Panc1 (cell line): ENCODE measurements at places on chromosomes 6 and 20. TPM values are rescaled to one million over a fixed set of nuclear protein-coding genes. Genes with fewer than 3 reads are reported as not detected.

DNA sequence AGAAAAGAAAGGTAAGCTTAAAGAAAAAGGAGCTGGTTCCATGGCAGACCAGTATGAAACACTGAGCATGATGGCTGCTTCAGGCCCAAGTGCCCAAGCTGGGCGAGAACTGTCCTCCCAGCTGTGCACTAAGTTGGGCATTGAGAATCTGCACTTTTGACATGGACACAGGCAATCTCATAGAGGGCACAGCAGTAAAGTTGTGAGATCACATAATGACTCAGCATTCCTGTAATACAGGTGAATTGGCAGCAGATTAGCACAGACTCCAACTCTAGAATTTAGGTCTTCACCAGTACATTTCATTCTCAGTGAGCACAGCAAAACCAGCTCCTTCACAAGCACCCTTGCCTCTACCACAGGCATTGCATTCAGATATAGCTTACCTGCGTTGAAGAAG is 343.4 kb downstream of the PKHD1 start:
- no peak overlapping the region for H3K27ac ChIP-seq
- no peaks in the 10 kb centered on the region for H3K4me1 ChIP-seq
- no peak overlapping the region for H3K4me3 ChIP-seq
- no peak for DNase-seq
- no peaks in the 10 kb centered on the region for H3K27me3 ChIP-seq

Gene NKAPL
- not detected for total RNA-seq

Gene CGA
- not detected for total RNA-seq

GRCh38 chr6:160962835-160963623 is 28.5 kb upstream of the MAP3K4 start:
- DNase-seq = no peak
- no peak overlapping the region for H3K27ac ChIP-seq
- H3K36me3 ChIP-seq = no peaks in the 10 kb centered on the region
- no peaks in the 10 kb centered on the region for H3K27me3 ChIP-seq
- no peak overlapping the region for H3K4me3 ChIP-seq

DNA sequence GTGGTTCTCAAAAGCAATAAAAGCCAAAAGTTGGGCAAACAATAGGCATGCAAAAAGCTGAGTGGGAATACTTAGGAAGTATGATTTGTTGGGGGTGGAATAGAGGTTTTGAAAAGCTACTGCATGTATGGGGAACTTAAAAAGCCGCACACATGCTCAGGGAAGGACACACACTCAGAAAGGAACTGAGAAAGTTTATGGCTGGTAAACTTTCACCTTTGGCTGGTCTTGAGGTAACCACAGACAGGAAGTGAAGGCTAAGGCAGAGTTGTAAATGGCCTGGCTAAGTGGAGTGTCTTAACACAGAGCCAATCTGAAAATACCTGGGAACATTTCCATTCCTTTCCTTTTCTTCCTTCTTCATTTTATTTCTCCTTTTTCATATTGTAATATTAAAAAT is 134.5 kb upstream of the EXOC2 start:
- DNase-seq = no peak
- no peak overlapping the region for H3K27ac ChIP-seq
- H3K4me3 ChIP-seq = no peak overlapping the region
- no peaks in the 10 kb centered on the region for H3K4me1 ChIP-seq
- no peaks in the 10 kb centered on the region for H3K27me3 ChIP-seq

- no peak for DNase-seq
- no peaks in the 10 kb centered on the region for H3K4me1 ChIP-seq
- no peaks in the 10 kb centered on the region for H3K36me3 ChIP-seq
- no peak overlapping the region for H3K4me3 ChIP-seq
- H3K27ac ChIP-seq = no peak overlapping the region
Measured at GRCh38 chr20:23152902-23153301, 66.8 kb upstream of the CD93 start.

Gene CAPN11
- 1.2 TPM for total RNA-seq

Gene FAM209B
- not detected for total RNA-seq

Gene CCN5
- total RNA-seq = 15.2 TPM

Gene SIRPB1
- total RNA-seq = 0.72 TPM

DNA sequence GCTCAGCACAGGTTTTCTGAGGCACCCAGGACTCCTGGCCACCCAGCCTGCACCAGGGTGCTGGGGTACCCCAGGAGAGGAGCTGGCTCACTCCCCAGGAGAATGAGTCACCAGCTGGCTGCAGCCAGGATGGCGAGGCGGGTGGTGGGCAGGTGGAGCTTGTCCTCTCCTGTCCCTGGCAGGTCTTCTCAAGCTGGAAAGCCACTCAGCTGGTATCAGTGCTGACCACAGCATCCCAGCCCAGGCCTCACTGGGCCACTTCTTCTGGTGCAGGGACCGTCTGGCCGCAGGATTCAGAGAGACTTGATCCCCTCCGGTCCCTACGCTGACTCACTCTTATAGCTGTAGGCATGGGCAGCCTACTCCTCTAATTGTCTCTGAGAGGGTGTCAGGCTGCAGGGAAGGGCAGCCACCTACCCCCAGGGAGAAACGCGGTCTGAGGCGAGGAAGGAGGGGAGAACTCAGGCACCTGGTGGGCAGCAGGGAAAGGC is 22.2 kb downstream of the TFEB start:
- peaks cover 24% of the 10 kb centered on the region for H3K4me1 ChIP-seq
- no peaks in the 10 kb centered on the region for H3K36me3 ChIP-seq
- DNase-seq = no peak
- H3K27me3 ChIP-seq = no peaks in the 10 kb centered on the region
- H3K4me3 ChIP-seq = no peak overlapping the region

GRCh38 chr20:6501061-6501460 is 266.4 kb upstream of the BMP2 start:
- H3K4me3 ChIP-seq = no peak overlapping the region
- no peak overlapping the region for H3K27ac ChIP-seq
- DNase-seq = no peak
- no peaks in the 10 kb centered on the region for H3K4me1 ChIP-seq

DNA sequence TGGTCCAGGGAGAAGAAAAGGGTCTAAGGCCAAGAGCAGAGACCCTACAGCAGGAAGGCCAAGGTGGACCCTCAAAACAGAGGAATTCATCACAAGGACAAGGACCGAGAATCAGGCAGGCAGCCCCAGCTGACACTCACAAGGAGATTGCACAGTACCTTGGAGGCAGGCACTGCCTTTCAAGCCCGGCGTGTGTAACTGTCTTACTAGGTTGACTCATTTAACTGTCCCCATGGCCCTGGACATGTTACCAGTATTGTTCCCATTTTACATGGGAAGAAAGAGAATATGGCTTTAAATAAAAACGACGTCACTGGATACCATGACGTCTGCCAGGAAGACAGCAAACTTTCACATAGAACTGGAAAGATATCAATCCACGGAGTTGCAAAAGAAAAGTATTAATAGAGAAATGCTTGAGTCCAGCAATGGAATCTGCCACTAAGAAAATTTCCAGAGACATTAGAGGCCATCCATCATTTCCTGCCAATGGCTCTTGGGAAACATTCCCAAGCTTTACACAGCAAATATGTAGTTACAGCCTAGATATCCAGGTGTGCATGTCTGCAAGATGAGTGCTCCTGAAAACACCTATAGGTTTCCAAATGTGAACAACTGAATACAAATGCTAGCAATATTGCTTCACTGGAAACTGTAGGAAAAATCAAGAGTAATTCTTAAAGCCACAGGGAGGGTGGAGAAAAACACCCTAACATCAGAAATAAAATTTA is 111.5 kb upstream of the RPS6KA2 start:
- peaks cover 2% of the 10 kb centered on the region; the same call in 1 of the 2 replicates for H3K4me1 ChIP-seq
- H3K27me3 ChIP-seq = 0 out of 2 replicates have a peak, but pooled peaks cover 2% of the 10 kb centered on the region
- no peak overlapping the region for H3K4me3 ChIP-seq
- H3K36me3 ChIP-seq = no peaks in the 10 kb centered on the region

Gene FRK
- 2.5 TPM for total RNA-seq

DNA sequence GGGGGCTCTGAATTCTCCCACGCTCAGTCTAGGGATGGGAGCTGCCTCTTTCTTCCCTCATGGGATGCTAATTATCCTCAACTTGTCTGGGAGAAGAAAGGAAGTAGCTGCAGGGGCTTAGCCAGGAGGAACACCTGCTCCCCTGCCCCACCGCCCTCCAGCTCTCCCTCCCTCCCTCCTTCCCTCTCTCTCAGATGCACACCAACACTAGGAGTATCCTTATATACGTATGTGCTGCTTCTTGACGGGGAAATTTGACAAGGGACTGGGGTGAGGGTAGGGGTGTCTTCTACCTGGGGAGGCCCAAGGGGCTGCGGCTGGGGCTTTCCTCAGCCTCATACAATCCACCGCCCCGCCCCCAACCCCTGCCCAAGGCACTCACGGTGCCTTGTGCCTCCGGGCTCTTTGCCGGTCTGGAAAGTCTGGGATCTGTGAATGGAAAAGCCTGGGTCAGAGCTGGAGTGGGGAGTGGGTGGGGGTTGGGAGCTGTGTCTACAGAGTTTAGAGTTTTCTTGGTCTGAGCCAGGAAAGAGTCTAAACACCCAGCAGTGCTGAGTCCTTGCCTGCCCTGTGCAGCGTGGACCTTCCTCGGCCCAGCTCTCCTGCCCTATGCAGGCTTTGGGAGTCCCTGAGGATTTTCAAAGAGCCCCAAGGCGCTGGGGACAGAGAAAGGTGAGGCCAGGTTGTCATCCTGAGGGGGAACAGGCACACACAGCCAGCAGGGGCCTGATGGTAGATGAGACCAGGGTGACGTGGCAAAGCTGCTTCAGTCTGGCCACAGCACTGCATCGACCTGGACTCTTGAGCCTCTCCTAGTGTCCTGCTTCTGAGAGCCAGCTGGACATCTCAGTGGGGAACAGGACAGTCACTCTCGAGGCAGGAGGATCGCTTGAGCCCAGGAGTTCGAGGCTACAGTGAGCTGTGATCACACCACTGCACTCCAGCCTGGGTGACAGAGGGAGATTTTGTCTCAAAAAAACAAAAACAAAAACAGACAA is 29.3 kb upstream of the EMILIN3 start:
- H3K4me3 ChIP-seq = no peak overlapping the region
- DNase-seq = no peak
- no peak overlapping the region for H3K27ac ChIP-seq
- H3K4me1 ChIP-seq = peaks cover 11% of the 10 kb centered on the region

DNA sequence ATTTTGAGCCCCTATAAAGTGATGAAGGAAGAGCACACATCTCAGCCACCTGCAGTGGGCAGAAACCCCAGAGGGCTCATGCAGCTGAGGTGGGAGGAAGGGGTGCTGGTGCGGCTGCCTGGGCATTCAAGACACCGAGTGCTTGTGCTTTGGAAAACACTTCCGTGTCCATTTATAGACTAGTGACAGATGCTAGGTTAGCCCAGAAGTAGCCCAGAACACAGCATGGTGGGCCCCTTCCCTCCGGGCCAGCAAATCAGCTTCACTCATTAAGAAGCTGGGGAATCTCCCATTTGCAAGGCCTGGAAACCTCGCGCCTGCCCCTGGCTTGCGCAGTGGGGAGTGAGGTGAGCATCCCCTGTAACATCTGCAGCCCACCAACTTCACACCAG is 12.9 kb downstream of the BEND3 start:
- no peak overlapping the region for H3K4me3 ChIP-seq
- H3K36me3 ChIP-seq = no peaks in the 10 kb centered on the region
- H3K27ac ChIP-seq = no peak overlapping the region
- no peak for DNase-seq

DNA sequence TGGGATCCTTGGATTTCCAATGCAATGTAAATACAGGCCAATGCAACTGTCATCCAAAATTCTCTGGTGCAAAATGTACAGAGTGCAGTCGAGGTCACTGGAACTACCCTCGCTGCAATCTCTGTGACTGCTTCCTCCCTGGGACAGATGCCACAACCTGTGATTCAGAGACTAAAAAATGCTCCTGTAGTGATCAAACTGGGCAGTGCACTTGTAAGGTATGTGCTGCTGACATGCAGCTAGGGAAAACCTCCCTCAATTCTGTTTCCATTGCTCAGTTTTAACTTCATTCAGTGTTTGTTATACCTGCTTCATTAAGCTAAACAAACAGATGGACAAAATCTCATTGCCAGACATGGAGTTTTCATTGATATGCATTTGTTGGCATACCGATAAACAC is 397.1 kb downstream of the ARHGAP18 start:
- DNase-seq = no peak
- peak overlapping the region; percentile 91 for H3K27ac ChIP-seq
- peaks cover 12% of the 10 kb centered on the region for H3K4me1 ChIP-seq
- H3K27me3 ChIP-seq = no peaks in the 10 kb centered on the region
- no peak overlapping the region for H3K4me3 ChIP-seq

DNA sequence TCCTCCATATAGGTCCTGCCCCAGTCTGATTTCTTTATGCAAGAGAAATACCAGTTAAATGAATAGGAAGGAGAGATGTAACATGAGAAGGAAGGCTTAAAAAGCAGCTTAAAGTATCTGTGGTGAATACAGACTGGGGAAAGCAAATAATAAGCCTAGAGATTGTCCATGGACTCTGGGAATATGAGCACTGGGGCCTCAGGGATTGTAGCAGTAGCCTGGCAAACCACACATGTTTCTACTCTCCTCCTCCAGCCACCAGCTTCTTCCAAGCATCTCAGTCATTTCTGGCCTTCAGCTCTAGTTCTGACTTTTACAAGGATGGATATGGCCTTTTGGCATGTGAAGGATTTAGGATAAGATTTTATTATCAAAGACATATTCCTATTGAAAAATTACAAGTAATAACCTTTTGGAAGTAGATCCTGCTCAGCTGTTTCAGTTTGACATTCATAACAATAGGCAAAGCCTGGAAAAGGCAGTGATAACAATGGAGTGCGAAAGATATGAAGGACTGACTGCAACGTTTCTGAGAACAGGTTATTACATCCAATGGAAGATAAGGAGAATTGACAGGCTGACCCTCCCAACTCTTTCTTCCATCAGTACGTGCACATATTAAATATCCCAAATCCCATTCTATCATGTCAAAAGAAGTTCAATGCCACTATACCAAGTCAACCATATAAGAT is 41.6 kb downstream of the CYP39A1 start:
- H3K4me1 ChIP-seq = no peaks in the 10 kb centered on the region
- no peak overlapping the region for H3K27ac ChIP-seq
- no peak for DNase-seq
- no peaks in the 10 kb centered on the region for H3K36me3 ChIP-seq

GRCh38 chr20:51596668-51597388 is 54.3 kb upstream of the NFATC2 start:
- no peak overlapping the region for H3K27ac ChIP-seq
- no peaks in the 10 kb centered on the region for H3K36me3 ChIP-seq
- peaks cover 13% of the 10 kb centered on the region for H3K4me1 ChIP-seq
- no peaks in the 10 kb centered on the region for H3K27me3 ChIP-seq
- no peak for DNase-seq
- no peak overlapping the region for H3K4me3 ChIP-seq

GRCh38 chr6:113055061-113055460 is 707.9 kb downstream of the RFPL4B start:
- no peaks in the 10 kb centered on the region for H3K36me3 ChIP-seq
- no peak overlapping the region for H3K27ac ChIP-seq
- no peak for DNase-seq

DNA sequence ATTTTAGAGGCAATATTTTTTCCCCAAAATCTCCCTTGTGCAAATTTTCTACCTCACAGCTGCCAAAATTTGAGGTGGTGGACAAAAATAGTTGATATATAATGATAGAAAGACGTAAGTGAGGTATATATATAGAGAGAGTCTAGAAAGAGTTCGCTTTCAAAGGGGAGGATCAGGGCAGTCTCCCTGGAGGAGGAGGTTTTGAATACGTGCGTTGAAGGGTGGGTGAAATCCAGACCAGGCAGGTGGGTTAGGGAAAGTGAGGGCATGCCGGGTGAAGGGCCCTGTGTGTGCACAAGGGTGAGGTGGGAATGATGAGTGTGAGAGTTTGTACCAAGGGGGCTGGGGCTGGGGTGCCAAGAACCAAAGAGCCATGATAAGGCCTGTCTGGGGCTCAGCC is 100.2 kb downstream of the CEBPB start:
- no peaks in the 10 kb centered on the region for H3K36me3 ChIP-seq
- H3K27me3 ChIP-seq = no peaks in the 10 kb centered on the region
- no peak overlapping the region for H3K4me3 ChIP-seq
- no peak for DNase-seq
